Activated CD4-positive, alpha-beta T cell treated with anti-CD3 and anti-CD28 coated beads, Interleukin-2, amount 10 ng/mL, durations not matched to agents 24 days and 14 days (primary cell): ENCODE measurements at places on chromosomes 3 and 15.
A peak's percentile ranks its signal among the peaks of the same experiment; 100 is the strongest.

DNA sequence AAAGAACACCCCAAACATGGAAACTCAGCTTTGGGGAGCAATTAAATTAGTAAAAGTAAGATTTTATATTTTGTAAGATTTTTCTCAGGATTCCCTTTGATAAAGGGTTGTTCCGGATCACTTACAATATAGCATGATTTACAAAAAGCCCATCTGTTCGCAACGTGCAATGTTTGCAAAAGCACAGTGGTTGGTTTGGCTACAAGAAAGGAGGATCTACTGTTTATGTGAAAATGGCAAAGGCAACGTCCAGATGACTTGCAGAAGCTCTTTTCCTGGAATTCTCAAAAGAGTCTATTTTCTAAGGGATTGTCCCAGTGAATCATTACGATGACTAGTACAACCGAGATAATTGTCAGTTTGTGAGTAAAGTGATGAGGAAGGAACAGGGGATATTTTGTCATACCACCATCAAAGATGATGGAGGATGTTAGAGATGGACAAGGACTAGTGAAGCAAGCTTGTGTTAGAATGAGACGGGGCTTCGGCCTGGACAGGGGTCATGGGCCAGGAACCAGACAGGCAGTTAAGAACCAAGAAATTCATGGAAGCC, 71.6 kb downstream of the CRYGS start:
- DNase-seq: no peak

DNA sequence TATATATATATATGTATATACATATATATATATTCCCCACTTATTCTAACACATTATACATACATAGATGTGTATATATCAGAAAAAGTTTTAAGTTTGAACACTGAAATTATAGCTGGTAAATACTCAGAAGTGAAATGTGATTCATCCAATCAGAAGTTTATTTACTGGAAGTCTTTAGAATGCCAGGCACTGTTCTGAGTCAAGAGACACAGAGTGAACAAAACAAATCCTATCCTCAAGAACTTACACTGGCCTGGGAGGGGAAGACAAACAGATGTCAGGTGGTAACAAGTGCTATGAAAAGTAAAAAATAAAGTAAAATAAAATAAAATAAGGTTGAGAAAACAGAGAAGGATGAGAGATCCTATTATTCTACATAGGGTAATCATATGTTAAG, 13.4 kb downstream of the DHX36 start:
- no peak for DNase-seq

GRCh38 chr15:101178931-101179330, 72.9 kb downstream of the CHSY1 start:
- no peak for DNase-seq

DNA sequence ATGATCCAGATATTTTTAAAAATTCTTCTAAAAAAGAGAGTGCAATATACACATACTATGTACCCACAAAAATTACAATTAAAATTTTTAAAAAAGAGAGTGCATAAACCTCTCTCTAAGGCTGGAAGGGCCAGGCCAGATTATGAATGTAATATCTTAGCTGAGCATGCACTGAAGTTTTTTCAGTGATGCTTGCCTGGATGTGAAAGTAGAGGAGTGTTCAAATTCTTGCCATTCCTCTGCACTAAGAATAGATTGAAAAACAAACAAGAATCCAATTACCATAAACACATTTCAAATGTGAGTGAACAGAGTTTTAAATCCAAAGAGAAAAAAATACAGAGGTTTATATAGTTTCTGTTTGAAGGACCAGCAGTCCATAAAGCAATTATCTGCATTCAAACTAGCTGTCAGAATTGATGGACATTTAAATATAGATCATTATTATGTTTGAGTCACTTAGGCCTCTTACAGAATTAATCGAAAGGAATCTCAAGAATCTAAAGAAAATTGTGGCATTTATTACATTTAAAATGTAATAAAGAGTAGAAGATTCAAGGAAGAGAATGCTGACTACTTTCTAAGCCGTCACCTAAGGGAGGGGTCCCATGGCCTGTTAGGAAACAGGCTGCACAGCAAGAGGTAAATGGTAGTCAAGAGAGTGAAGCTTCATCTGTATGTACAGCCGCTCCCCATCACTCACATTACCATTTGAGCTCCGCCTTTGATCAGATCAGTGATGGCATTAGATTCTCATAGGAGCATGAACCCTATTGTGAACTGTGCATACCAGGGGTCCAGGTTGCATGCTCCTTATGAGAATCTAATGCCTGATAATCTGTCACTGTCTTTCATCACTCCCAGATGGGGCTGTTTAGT, 159.3 kb upstream of the MDFIC2 start:
- no peak for DNase-seq

GRCh38 chr15:62278534-62278933, 113.4 kb upstream of the C2CD4B start:
- no peak for DNase-seq

DNA sequence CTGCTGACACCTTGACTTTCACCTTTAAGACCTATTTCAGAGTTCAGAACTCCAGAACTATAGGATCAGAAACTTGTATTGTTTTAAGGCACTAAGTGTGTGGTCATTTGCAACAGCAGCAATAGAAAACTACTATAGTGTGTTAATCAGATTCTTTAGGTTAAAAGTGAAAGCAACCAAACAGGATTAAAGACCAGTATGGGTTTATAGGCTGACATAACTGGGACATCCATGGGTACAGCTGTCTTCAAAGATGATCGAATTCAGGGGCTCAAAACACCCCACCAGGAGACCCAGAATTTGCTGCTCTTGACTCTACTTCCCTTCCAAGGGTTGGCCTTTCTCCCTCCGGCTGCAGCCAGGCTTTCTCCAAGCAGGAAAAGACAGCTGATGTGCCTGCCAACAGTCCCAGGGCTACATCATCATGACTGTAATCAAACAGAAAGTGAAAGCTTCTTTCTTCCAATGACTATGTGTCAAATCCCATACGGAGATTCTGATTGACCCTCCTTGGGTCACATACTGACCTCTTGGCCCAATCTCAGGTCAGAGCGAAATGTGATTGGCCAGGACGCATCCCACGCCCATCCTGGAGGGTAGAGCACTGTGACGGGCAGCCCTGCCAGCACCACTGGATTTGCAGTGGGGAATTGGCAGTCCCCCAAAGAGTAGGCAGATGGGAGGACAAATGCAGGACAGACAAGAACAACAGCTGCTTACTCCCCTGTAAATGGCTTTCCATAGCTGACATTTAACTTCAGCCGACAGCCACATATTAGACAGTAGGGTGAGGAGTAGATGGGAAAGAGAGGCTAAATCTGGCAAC, 51.4 kb upstream of the RNF7 start:
- peak; percentile 67 for DNase-seq
